Vein endothelial cell (primary cell): ENCODE measurements at places on chromosomes 2 and 18. TPM values are rescaled to one million over a fixed set of nuclear protein-coding genes. Genes with fewer than 3 reads are reported as not detected.

Gene ALPP
- total RNA-seq = not detected in 2 replicates

Gene PDE1A
- 1.7 and 4.9 TPM in 2 replicates for total RNA-seq

Gene MC5R
- not detected in 2 replicates for total RNA-seq

Gene ABCB11
- 0.57 and 0.98 TPM in 2 replicates for total RNA-seq

Gene SPATS2L
- 38.9 and 43.2 TPM in 2 replicates for total RNA-seq

Gene ERMN
- not detected in 2 replicates for total RNA-seq

Gene ALLC
- total RNA-seq = not detected in 2 replicates

Gene ALKAL2
- total RNA-seq = not detected in 2 replicates

Gene HAAO
- not detected in 2 replicates for total RNA-seq

Gene DPP4
- 10.3 and 16.0 TPM in 2 replicates for total RNA-seq

Gene UNC80
- total RNA-seq = under 0.01 TPM in 1 of 2 replicates, not detected in the other

Gene DSEL
- 25.1 and 26.8 TPM in 2 replicates for total RNA-seq

Gene BUB1
- total RNA-seq = 39.0 and 45.4 TPM in 2 replicates

Gene CNGA3
- total RNA-seq = not detected in 2 replicates

Gene ZNF521
- 223 and 324 TPM in 2 replicates for total RNA-seq

Gene REG3G
- total RNA-seq = not detected in 2 replicates

Gene MCM6
- total RNA-seq = 13.4 and 17.8 TPM in 2 replicates

Gene UGT1A10
- not detected in 2 replicates for total RNA-seq

Gene ZNF892
- total RNA-seq = 6.5 and 8.4 TPM in 2 replicates

Gene CENPA
- total RNA-seq = 5.2 and 6.7 TPM in 2 replicates

Gene AGXT
- total RNA-seq = not detected in 2 replicates

Gene G6PC2
- not detected in 2 replicates for total RNA-seq

Gene ESPNL
- total RNA-seq = under 0.01 TPM in 1 of 2 replicates, not detected in the other

Gene SUCLG1
- 45.1 and 47.5 TPM in 2 replicates for total RNA-seq

Gene VWA3B
- total RNA-seq = not detected in 2 replicates

Gene GALNT14
- 0.57 TPM in 1 of 2 replicates, not detected in the other for total RNA-seq

Gene PTPRN
- not detected in 2 replicates for total RNA-seq

Gene SLC23A3
- total RNA-seq = 2.3 and 2.6 TPM in 2 replicates

Gene KIAA2012
- total RNA-seq = not detected in 2 replicates

Gene GAD1
- 0.33 TPM in 1 of 2 replicates, not detected in the other for total RNA-seq

Gene IL18R1
- total RNA-seq = 1.6 and 3.4 TPM in 2 replicates

Gene UNC50
- 21.6 and 25.8 TPM in 2 replicates for total RNA-seq

Gene SIX2
- total RNA-seq = under 0.01 and 0.10 TPM in 2 replicates

Gene NPHP1
- total RNA-seq = 4.6 and 6.6 TPM in 2 replicates

Gene KCNK3
- total RNA-seq = not detected in 2 replicates

Gene ARID5A
- total RNA-seq = 15.8 and 20.9 TPM in 2 replicates

Gene HPCAL1
- total RNA-seq = 69.6 and 71.6 TPM in 2 replicates

Gene TSGA10
- total RNA-seq = 2.3 and 3.3 TPM in 2 replicates

Gene NRP2
- total RNA-seq = 272 and 443 TPM in 2 replicates

Gene LAMA3
- total RNA-seq = 6.2 and 6.5 TPM in 2 replicates

Gene CYS1
- total RNA-seq = 0.33 TPM in 1 of 2 replicates, not detected in the other

Gene DOK6
- total RNA-seq = under 0.01 and 0.57 TPM in 2 replicates

Gene IL36RN
- total RNA-seq = not detected in 2 replicates

Gene MC4R
- total RNA-seq = not detected in 2 replicates

Gene FKBP7
- total RNA-seq = 21.3 and 23.5 TPM in 2 replicates

Gene GCFC2
- total RNA-seq = 22.9 and 23.2 TPM in 2 replicates

Gene LOXL3
- total RNA-seq = 1.6 and 2.2 TPM in 2 replicates

Gene HOXD3
- 13.4 and 18.0 TPM in 2 replicates for total RNA-seq

Gene RETSAT
- total RNA-seq = 49.2 and 67.9 TPM in 2 replicates

Gene CFC1
- not detected in 2 replicates for total RNA-seq

Gene PLEKHB2
- 95.1 and 111 TPM in 2 replicates for total RNA-seq

Gene TMEM247
- not detected in 2 replicates for total RNA-seq

Gene RTKN
- total RNA-seq = 10.8 and 17.0 TPM in 2 replicates

Gene LYG2
- total RNA-seq = not detected in 2 replicates

Gene ANO7
- 1.6 and 1.9 TPM in 2 replicates for total RNA-seq

Gene IL36G
- total RNA-seq = not detected in 2 replicates
